ENCODE measurements at places on chromosomes 5 and 9. TPM values are rescaled to one million over a fixed set of nuclear protein-coding genes. Genes with fewer than 3 reads are reported as not detected.

GRCh38 chr9:117783828-117784227 is 79.6 kb downstream of the TLR4 start:
- no peak overlapping the region for H3K27ac ChIP-seq
- H3K4me1 ChIP-seq: no peaks in the 10 kb centered on the region
- no peaks in the 10 kb centered on the region for H3K27me3 ChIP-seq

DNA sequence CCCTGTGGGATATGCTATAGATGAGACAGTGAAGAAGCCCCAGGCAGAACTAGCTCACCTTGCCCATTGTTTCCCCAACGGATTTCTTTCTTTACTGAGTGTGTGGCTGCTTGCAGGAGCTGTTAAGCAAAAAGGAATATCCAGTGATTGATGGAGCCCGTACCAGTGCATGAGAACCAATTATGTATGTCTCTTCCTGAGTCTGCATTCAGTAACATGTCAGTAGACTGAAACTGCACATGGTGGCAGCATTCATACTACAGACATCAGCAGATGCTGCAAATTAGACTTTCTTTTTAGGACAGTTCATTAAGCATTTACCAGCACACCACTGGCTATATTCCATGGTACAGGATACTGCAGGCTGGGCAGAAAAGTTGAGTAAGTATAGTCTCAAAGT is 90.3 kb upstream of the PLCXD3 start:
- H3K36me3 ChIP-seq: no peaks in the 10 kb centered on the region
- no peak overlapping the region for H3K27ac ChIP-seq
- no peaks in the 10 kb centered on the region for H3K27me3 ChIP-seq
- H3K4me3 ChIP-seq: no peak overlapping the region
- H3K4me1 ChIP-seq: no peaks in the 10 kb centered on the region

DNA sequence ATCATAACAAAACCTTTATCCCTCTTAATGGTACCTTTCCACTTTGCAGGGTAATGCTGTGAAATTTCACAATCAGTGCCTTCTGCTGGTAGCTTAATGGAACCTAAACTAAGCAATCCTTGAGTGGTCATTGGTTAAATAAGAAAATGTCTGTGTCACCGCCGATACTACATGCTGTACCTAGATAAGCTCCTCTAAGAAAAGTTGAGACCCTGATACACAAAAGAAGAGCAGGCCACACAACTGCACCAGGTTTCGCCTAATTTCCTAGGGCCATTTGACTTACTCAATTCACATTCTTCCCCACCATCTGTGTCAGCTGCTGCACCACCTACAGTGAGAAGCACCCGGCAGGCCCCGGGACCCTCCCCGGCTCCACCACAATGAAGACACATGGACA is 9.0 kb upstream of the EDF1 start:
- no peaks in the 10 kb centered on the region for H3K36me3 ChIP-seq
- no peak overlapping the region for H3K4me3 ChIP-seq
- H3K4me1 ChIP-seq: no peaks in the 10 kb centered on the region
- no peak overlapping the region for H3K27ac ChIP-seq

- DNase-seq: peak; percentile 48
- H3K36me3 ChIP-seq: peaks cover 6% of the 10 kb centered on the region
- no peaks in the 10 kb centered on the region for H3K27me3 ChIP-seq
Measured at GRCh38 chr5:14270209-14270702, 127.1 kb downstream of the TRIO start.

DNA sequence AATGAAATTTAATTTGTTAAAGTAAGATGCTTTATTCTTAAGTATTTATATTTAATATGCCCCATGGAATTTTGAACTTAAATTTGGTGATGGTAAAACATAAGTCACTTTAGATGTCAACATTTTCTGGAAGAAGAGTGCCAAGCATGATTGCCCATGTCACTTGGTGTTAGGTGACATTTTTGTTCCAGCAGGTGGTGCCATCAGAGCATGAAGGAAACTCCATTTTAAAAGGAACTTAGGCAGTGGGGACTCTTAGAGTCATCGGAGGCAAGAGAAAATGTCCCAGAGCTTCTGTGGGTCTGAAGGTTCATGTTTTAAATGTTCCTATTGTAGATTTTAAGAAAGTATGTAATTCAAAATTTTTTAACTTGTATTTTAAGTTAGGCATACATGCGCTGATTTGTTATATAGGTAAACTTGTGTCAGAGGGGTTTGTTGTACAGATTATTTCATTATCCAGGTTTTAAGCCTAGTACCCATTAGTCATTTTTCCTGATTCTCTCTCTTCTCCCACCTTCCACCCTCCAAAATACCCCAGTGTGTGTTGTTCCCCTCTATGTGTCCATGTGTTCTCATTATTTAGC is 789.3 kb downstream of the SEMA5A start:
- DNase-seq: no peak
- H3K27me3 ChIP-seq: no peaks in the 10 kb centered on the region
- no peaks in the 10 kb centered on the region for H3K36me3 ChIP-seq
- H3K4me3 ChIP-seq: no peak overlapping the region
- no peak overlapping the region for H3K27ac ChIP-seq
- no peaks in the 10 kb centered on the region for H3K4me1 ChIP-seq

GRCh38 chr9:34675869-34676268 is 13.4 kb upstream of the CCL27 start:
- DNase-seq: no peak
- no peaks in the 10 kb centered on the region for H3K4me1 ChIP-seq
- H3K27me3 ChIP-seq: no peaks in the 10 kb centered on the region

- no peaks in the 10 kb centered on the region for H3K4me1 ChIP-seq
- H3K36me3 ChIP-seq: no peaks in the 10 kb centered on the region
- H3K27ac ChIP-seq: no peak overlapping the region
Measured at GRCh38 chr5:43874772-43875171, 271.8 kb downstream of the NNT start.

The ADGRD2 gene
- not detected for total RNA-seq

The PCDHA4 gene
- total RNA-seq: not detected

The RELL2 gene
- total RNA-seq: 8.7 TPM
